ENCODE measurements at places on chromosomes 7 and 10.

GRCh38 chr7:7883394-7883793 lies 85.2 kb upstream of the GLCCI1 start:
- H3K4me1 ChIP-seq = no peaks in the 10 kb centered on the region
- H3K4me3 ChIP-seq = no peak overlapping the region
- no peaks in the 10 kb centered on the region for H3K27me3 ChIP-seq
- H3K27ac ChIP-seq = no peak overlapping the region
- H3K36me3 ChIP-seq = no peaks in the 10 kb centered on the region
- DNase-seq = no peak

- no peak for DNase-seq
- no peaks in the 10 kb centered on the region for H3K36me3 ChIP-seq
- H3K27ac ChIP-seq = peak overlapping the region; percentile 41
- no peaks in the 10 kb centered on the region for H3K27me3 ChIP-seq
Measured at GRCh38 chr10:100007231-100008141, 2.3 kb downstream of the DNMBP start.

GRCh38 chr10:129962872-129963640 lies 1.0 kb downstream of the EBF3 start:
- H3K4me3 ChIP-seq = peak overlapping the region; percentile 86
- no peak for DNase-seq
- no peak overlapping the region for H3K27ac ChIP-seq
- peaks cover 23% of the 10 kb centered on the region for H3K27me3 ChIP-seq
- H3K36me3 ChIP-seq = no peaks in the 10 kb centered on the region
- no peaks in the 10 kb centered on the region for H3K4me1 ChIP-seq

- no peaks in the 10 kb centered on the region for H3K4me1 ChIP-seq
- H3K36me3 ChIP-seq = no peaks in the 10 kb centered on the region
- DNase-seq = peak; percentile 78
- no peak overlapping the region for H3K27ac ChIP-seq
- H3K4me3 ChIP-seq = no peak overlapping the region
- H3K27me3 ChIP-seq = no peaks in the 10 kb centered on the region
Measured at GRCh38 chr10:15515202-15515601, 144.1 kb upstream of the FAM171A1 start.

GRCh38 chr10:31374146-31374696 lies 55.2 kb downstream of the ZEB1 start:
- no peaks in the 10 kb centered on the region for H3K27me3 ChIP-seq
- H3K4me1 ChIP-seq = no peaks in the 10 kb centered on the region
- H3K27ac ChIP-seq = no peak overlapping the region
- H3K36me3 ChIP-seq = no peaks in the 10 kb centered on the region

DNA sequence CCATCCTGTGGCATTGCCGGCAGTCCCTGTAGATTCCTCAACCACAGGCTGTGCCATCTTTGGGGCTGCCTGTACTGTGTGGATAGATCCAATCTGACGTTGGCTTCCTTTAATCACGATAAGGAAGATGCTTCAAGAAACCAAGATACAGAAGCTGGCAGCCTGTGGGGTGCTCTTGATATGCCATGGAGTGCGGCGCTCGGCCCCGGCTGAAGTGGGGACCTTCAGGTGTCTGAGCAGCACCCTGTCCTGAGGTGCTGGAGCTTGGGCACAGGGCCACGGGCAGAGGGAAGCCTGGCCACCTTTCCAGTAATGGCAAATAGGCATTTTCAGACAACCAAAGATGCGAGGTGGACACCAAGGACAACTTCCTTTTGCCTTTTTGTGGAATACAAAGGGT lies 139.5 kb downstream of the ACTR3B start:
- H3K4me1 ChIP-seq = no peaks in the 10 kb centered on the region
- no peaks in the 10 kb centered on the region for H3K27me3 ChIP-seq
- no peak for DNase-seq
- H3K27ac ChIP-seq = peak overlapping the region; percentile 25

GRCh38 chr7:106281127-106281526 lies 3.7 kb downstream of the NAMPT start:
- H3K27ac ChIP-seq = no peak overlapping the region
- no peaks in the 10 kb centered on the region for H3K36me3 ChIP-seq
- H3K4me1 ChIP-seq = no peaks in the 10 kb centered on the region
- H3K4me3 ChIP-seq = peak overlapping the region; percentile 4
- no peak for DNase-seq
- no peaks in the 10 kb centered on the region for H3K27me3 ChIP-seq

- H3K36me3 ChIP-seq = no peaks in the 10 kb centered on the region
- DNase-seq = no peak
- no peak overlapping the region for H3K27ac ChIP-seq
- H3K4me1 ChIP-seq = no peaks in the 10 kb centered on the region
- H3K4me3 ChIP-seq = no peak overlapping the region
- H3K27me3 ChIP-seq = no peaks in the 10 kb centered on the region
Measured at GRCh38 chr10:88136712-88137111, 273.3 kb downstream of the PTEN start.

DNA sequence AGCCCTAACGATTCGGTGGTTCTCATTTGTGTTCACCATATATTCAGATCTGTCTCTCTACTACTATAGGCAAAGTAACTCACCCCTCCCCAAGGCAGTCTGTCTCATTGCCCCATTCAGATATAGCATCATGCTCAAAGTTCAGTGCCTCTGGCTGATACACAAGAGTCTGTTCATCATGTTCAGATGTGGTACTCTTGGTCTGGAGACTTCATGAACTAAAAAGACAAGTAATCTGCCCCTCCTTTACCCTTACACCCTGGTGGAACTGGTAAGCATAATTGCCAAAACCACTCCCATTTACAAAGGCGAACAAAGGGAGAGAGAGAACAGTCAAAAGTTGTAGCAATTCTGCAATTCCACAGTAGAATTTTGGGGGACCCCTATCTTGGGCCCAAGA lies 29.9 kb downstream of the UMAD1 start:
- H3K4me3 ChIP-seq = no peak overlapping the region
- DNase-seq = no peak
- no peaks in the 10 kb centered on the region for H3K27me3 ChIP-seq
- no peak overlapping the region for H3K27ac ChIP-seq
- no peaks in the 10 kb centered on the region for H3K4me1 ChIP-seq
- no peaks in the 10 kb centered on the region for H3K36me3 ChIP-seq

DNA sequence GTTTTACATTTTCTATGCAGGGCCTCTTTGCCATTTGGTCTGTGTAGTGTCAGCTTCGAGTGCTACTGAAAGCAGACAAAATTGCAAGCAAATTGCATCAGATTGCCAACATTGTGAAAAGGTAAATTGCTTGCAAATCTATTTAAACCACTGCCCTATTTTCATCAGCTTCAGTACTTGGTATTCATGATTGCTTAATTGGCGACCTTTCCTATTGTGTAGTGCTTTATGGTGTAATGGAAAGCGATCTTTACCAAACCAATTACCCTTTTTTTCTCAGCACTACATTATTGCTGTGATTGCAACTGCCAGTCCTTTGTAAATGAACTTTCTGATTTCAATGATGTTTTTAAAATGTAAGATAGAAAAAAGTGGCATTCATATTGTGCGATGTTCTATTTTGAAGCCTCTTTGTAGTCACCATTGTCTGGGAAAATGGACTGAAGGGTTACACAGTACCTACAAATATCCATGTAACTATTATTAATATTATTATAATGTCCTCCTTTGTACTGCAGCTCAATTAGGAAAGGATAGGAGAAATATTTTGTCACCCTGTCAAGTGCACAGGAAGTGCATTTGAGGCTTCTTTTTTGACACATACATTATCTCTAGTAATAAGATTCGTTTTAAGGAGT lies 177.7 kb upstream of the SP8 start:
- DNase-seq = no peak
- H3K36me3 ChIP-seq = no peaks in the 10 kb centered on the region
- H3K27me3 ChIP-seq = no peaks in the 10 kb centered on the region
- H3K4me1 ChIP-seq = no peaks in the 10 kb centered on the region
- no peak overlapping the region for H3K27ac ChIP-seq
- no peak overlapping the region for H3K4me3 ChIP-seq

All from breast epithelium (tissue), 4 donors.